ENCODE measurements at places on chromosomes 16 and 17.

DNA sequence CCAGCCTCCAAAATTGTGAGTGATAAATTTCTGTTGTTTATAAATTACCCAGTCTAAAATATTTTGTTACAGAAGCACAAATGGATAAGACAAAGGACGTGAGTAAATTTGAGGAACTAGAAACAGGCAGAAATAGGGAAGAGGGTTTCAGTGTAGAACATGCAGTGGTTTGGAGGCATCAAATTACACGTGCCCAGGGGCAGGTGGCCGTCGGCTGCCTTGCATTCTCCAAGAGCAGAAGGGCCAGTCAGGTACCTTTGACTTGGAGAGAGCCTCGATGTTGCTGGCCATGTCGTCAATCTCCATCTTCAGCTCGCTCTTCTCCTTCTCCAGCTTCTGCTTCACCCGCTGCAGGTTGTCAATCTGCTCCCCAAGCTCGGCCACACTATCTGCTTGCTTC lies 54.3 kb downstream of the MYH13 start:
- DNase-seq, result no peak

- DNase-seq, result no peak
Measured at GRCh38 chr16:87744750-87745514, 20.9 kb downstream of the KLHDC4 start.

DNA sequence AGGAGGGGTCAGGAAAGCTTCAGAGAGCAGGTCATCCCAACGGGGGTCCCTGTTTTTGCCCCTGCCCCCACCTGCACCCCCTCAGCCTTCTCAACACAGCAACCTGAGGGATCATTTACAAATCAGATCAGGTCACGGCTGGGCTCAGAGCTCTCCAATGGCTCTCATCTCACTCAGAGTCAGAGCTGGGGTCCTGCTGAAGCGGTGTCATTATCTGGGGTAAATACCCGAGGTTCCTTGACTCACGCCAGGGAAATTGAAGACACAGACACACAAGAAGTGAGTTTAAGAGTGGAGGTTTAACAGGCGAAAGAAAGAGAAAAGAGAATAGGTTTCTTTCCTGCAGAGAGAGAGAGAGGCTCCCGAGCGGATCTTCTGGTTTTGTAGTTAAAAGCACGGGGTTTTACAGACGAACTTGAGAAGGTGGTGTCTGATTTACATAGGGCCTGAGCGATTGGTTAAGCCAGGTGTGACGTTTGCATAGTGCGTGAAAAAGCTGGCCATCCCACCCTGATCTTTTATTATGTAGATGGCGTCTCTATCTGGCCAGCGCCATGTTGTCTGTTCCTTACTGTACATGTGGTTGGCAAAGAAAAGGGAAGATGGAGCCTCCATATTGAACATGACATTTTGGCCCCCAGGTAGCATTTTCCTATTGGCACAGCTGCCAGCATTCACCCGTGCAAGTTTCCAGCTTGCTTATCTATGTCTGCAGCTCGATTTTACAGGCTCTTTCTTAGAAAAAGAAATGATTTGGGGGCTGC lies 51.4 kb downstream of the WSB1 start:
- DNase-seq, result no peak

- DNase-seq, result no peak
Measured at GRCh38 chr17:46038414-46038813, 39.4 kb downstream of the STH start.

GRCh38 chr16:2008009-2008526 lies 1.6 kb downstream of the ZNF598 start:
- DNase-seq, result no peak

GRCh38 chr17:45241328-45242028 lies 19.8 kb downstream of the FMNL1 start:
- DNase-seq, result no peak

DNA sequence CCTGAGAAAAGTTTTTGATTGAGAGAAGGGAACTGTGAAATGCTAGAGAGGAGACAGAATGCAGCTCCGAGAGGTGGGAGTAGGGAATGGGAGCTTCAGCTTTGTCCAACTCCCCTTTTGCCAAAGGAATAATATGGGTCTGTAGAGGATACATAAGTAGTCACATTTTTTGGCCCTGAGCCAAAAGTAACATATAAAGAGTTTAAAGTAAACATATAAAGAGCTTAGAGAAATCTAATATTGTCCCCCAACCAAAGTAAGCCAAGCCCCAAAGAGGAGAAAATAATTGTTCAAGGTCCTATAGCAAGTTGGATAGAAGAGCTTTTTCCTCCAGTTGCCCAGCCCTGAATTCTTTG lies 215.1 kb downstream of the TMEM114 start:
- no peak for DNase-seq

DNA sequence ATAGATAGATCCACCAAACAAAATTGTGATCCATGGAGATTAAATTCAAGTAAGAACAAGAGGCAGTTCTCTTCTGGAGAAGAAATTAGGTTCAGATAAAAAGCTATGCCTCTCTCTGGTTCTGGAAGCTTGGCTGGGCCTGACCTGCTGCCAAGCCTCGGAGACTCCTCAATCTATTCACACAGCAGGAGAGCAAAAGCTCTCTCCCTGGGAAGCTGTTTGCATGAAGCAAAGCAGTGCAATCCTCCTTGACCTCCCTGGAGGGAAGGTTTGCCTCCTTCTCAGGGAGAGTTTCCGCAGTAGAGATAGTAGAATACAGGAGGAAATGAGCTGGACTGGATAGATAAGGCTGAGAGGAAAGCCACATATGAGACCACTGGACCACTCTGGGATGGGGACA lies 78.1 kb upstream of the GNAO1 start:
- DNase-seq, result no peak
